ENCODE measurements at places on chromosomes 5 and 9. TPM values are rescaled to one million over a fixed set of nuclear protein-coding genes. Genes with fewer than 3 reads are reported as not detected.

Gene EIF4EBP3
- 19.2 TPM for total RNA-seq

Gene CPLANE1
- 18.9 TPM for total RNA-seq

Gene FCN2
- total RNA-seq = not detected

Gene INSL6
- not detected for total RNA-seq

Gene IFNA21
- total RNA-seq = not detected

Gene SLC6A7
- not detected for total RNA-seq

Gene TAF11L5
- not detected for total RNA-seq

Gene LECT2
- total RNA-seq = not detected

Gene ARL14EPL
- total RNA-seq = not detected

Gene PCDHA8
- total RNA-seq = 0.25 TPM

Gene PSD2
- not detected for total RNA-seq

Gene PHYHD1
- total RNA-seq = 63.9 TPM

Gene OTP
- total RNA-seq = not detected

Gene DMRT3
- total RNA-seq = not detected

Gene NR5A1
- total RNA-seq = 73.6 TPM

Gene CFAP157
- 0.78 TPM for total RNA-seq

Gene ELAVL2
- 1.2 TPM for total RNA-seq

Gene SLC25A2
- 0.65 TPM for total RNA-seq

Gene SPATA31D4
- not detected for total RNA-seq

Gene TMC1
- 0.15 TPM for total RNA-seq

Gene MAMDC2
- total RNA-seq = 70.5 TPM

Gene BARX1
- total RNA-seq = not detected

Gene SEMA5A
- 4.3 TPM for total RNA-seq
